ENCODE measurements at places on chromosomes 3 and 15.

- DNase-seq = no peak
These were observed 25.6 kb downstream of the ANXA2 start for GRCh38 chr15:60372227-60372626.

GRCh38 chr3:153572654-153573053, 410.6 kb downstream of the RAP2B start:
- no peak for DNase-seq

GRCh38 chr3:127589600-127590281, 792 bp downstream of the TPRA1 start:
- no peak for DNase-seq

DNA sequence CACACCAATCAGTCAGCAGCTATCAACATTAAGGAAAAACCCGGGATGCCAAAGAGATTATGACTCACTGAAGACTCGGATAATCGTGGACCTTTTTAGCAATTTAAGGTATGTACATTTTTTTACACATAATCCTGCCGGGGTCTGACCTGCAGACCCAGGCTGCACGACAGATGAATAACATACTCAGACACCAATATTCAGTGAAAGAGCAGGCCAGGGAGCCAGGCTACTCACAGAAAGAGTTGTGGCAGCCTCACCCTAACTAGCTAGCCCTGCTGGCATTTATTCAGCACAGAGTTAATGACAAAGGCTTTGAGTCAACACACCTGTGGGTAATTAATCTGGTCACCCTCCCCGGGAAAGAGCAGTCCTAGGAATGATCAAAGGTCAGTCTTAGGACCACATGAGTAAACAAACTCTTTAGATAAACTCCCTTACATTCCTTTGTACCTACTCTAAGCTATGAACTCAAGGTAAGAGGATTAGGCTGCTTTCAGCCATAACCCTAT, 727.5 kb downstream of the TBL1XR1 start:
- DNase-seq = no peak

- DNase-seq = no peak
These were observed 177.7 kb downstream of the OR4M2 start for GRCh38 chr15:22258009-22258397.

DNA sequence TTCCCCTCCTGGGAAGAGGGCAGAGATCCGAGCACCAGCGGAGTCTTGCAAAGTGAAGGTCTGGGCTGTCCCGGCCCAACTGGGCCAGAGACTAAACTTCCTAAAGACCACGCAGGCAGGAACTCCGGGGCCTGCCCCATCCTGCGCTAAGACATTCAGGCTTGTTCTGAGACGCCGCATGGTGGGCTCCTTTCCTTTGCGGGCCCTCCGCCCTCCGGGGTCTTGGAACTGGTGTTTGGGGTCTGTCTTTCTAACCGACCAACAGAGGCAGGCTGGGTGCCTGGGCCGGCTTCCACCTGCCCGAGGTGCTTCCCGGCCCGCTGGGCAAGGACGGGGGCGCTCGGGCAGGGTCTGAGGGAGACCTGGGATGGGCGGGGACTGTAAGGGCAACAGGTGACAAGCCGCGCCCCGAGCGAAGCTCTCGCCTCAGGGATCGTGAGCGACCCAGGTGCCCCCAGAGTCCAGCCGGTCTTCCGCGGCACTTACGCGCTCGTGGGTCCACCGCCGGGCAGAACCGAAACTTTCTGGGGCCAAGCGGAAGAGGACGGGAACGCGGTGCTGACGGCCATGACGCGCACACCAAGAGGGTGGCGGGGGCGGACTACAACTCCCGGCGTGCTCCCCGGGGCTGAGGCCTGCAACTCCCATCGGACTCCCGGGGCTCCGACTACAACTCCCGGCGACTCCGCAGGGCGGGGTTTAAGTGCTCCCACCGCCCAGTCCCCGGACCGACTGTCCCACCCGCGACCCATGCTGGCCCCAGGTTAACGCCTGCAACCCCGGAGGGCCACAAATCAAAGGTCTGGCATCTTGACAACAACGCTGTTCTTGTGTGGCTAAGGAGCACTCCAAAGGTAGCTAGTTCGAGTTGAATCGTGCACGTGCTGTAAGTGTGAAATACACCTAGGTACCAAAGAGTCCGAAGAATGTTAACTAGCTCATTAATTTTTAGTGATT, at the start of gene FYCO1:
TSS of gene FYCO1 (minus strand) at position 589 of the 957 bp plus-strand sequence. CDS start 10,914 bp downstream, outside the sequence.
- no peak for DNase-seq

DNA sequence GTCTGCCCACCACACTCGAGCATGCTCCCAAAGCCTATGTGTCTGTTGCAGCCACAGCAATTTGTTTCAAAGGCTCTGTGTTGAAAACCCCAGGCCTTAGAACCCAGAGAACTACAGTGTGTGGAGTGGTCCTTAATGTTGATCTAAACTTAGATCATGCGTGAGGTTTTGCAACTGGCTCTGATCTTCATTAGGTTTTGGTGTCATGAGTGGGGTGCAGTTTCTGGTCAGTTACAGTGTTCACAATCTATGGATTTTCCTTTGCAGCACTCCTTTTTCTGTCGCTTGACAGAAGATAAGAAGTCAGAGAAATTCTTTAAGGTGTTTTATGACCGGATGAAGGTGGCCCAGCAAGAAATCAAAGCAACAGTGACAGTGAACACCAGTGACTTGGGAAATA, 213.0 kb upstream of the BHLHE40 start:
- DNase-seq = no peak

- DNase-seq = no peak
These were observed 1.1 kb downstream of the TNNC1 start for GRCh38 chr3:52452570-52453221.

DNA sequence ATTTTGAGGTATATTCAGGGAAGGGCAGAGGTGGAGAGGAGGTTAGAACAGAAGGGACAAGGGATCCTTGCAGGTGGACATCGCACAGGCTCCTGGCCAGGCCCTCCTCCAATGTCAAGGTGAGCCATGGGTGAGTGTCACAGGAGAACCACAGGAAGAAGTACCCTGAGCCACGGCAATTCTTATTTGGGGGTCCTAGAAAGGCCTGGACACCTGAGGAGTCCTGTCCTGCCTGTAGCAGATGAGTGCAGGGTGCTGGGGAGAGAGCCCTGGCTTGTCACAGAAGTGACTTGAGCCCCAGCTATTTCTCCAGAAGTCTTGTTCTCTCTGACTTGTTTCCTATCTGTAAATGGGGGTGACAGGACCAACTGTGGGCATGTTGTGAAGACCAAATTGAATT, 4.3 kb downstream of the SLC6A20 start:
- DNase-seq = no peak

DNA sequence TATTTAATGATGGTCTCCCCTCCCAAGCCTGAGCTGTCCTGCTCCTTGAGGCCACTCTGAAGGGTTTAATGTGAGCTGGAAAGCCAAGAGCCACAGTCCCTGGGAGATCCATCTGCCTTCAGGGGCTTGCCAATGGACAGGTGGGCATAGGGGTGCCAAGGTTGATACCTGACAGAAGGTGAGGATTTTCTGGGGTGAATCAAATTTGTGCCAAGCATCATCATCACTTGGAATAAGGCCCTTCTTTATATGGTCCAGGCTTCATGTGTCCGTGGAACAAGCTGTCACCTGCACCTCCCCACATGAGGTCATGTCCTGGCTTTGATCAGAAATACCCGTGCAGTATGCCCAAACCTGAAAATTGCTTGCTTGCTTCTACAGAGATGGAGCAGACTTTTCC, 71.9 kb upstream of the CTNNB1 start:
- DNase-seq = no peak

DNA sequence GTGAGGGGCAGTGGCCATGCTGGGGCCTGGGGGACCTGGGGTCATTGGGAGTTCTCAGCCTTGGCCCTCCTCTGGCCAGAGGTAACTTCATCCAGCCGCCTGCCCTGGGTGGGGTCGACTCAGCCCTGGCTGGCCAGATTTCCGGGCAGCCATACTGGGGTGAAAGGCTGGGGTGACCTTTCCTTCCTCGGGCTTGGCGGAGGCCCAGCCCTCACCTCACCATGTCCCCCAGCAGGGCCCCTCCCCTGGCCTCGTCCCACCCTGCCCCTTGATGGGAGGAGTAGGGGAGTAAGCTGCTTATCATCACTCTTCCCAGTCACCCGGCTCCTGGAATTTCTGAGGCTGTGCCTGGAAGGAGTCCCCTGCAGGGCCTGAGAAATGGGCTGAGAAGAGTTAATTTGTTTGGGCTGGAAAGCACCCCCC, 5.4 kb downstream of the SEMA3F start:
- no peak for DNase-seq

GRCh38 chr3:45227946-45228345, 1.9 kb upstream of the TMEM158 start:
- no peak for DNase-seq

- peak; percentile 77 for DNase-seq
These were observed 54.7 kb upstream of the TRAK1 start for GRCh38 chr3:42036483-42036823.

- no peak for DNase-seq
These were observed 38.3 kb upstream of the IGSF10 start for GRCh38 chr3:151499168-151499567.

GRCh38 chr3:8733332-8734094, at the start of gene CAV3:
Gene CAV3, plus strand, starts transcription at chr3:8733802. Its CDS starts 75 bp downstream, at chr3:8733877.
- no peak for DNase-seq

- DNase-seq = peak; percentile 21
These were observed 387.2 kb upstream of the SGO1 start for GRCh38 chr3:20573175-20573574.

- DNase-seq = no peak
These were observed 368.7 kb downstream of the FOXP1 start for GRCh38 chr3:71214797-71215196.

DNA sequence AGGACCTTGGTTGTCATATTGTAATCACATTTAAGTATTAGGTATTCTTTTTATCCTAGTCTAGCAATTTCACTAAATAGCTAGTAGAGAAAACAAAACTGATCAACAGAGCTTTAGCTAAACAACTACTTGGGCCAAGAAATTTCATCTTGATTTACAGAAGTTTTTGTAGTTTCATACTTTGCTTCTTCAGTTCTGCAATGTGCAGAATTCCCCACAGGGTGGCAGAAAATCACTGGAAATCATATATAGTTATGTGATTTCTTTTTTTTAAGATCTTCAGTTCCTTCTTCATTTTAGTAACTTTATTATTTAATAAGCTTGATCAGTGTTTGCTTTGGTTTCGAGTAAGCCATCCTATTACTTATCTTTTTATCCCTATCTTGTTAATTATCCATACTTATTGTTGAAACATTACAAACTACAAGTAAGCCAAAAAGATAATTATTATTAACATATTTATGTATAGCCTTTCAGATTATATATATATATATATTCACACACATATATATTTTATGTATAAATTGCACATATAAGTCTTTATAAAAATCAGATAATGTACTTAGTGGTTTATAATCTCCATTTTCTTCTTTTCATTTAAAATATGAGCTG, 2.2 kb upstream of the BNIP2 start:
- no peak for DNase-seq

GRCh38 chr3:105417525-105418289, 51.0 kb downstream of the ALCAM start:
- DNase-seq = no peak

GRCh38 chr3:152915695-152916094, 80.8 kb downstream of the P2RY1 start:
- DNase-seq = no peak

DNA sequence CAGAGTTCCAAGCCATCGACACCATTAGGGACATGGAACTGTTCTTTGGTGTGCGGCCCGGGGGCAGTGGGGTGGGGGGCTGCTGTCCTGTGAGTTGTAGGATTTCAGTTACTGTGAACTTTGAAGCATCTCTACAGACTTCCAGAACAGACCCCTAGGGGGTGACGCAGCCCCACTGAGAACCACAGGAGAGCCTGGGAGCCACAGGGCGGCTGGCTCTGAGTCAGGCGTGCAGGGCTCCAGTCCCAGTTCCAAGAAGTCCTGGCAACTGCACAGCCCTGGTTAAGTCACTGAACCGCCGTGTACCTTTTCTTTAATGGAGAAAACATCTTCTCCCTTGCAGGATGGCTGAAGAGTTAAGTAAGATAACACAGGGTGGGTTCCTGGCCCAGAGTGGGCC, 23.5 kb upstream of the LRTM1 start:
- peak; percentile 71 for DNase-seq

- peak; percentile 22 for DNase-seq
These were observed 9.2 kb upstream of the TMEM212 start for GRCh38 chr3:171833789-171834460.

DNA sequence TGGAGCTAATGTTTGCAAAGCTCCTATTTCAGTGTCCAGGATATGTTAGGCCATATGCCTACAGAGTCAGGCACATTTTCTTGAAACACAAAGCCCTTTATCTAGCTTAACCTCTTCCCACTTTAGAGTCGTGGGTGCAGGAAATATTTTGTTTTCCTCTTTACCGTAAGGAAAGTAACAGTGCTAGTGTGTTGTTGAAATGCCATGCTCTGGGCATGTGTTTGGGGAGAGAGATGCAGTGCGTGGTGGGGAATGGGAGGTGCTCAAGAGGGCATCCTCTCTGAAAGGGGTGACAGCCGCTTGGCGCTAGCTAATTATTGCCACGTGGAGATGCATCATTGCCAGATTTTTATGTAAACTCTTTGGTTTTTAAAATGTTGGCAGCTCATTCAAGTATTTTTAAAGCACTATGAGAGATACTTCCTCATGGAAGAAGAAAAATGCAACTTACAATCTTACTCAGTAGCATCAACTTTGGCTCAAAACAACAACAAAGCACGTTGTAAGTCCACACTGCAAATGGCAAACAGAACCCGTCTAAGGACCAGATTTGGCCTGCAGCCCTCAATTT, 152.6 kb downstream of the LPP start:
- no peak for DNase-seq

DNA sequence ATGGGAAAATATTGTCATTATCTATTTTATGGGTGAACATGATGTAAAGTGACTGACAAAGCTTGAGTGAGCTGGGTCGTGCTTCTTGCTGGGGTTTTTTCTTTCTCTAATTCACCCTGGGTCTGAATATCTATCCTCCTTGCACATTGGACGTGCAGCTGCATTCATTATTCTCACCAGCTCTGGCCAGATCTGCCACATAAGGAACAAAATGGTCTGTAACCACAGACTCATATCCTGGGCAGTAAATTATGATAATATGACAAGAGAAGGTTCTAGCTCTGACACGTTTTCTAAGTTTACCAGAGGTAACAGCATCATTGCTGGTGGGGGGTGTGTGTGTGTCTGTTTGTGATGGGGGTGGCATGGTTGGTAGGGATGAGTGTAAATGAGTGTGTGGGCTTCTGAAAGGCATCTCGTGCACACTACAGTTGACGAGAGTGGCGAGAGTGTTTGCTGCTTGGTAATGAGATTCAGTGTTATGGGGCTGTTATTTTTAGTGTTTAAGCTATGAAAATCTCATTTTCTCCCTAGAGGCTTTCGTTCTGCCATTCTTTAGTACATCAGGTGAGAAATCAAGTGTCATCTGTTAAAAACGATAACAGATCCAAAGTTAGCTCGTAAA, 418.4 kb downstream of the PDCD6IP start:
- DNase-seq = no peak

GRCh38 chr3:142929109-142929508, 34.4 kb downstream of the PAQR9 start:
- DNase-seq = no peak

DNA sequence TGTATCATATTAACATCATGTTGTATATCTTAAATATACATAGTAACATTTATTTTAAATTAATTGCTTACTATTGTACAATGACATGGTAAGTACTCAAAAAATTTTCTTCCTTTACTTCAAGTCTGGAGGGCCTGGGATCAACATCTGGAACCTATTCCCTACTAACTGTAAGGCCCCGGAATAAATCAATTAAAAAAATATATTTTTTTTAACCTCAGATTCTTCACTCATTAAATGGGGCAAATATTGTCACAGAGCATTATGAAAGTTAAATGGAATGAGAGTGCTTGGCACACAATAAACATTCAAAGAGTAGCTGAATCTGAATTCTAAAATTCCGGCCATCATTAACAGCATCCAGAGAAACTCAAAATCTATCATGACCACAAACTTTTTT, 16.5 kb downstream of the GSK3B start:
- peak; percentile 19 for DNase-seq

GRCh38 chr3:122088531-122088930, 33.4 kb downstream of the CD86 start:
- DNase-seq = no peak
